ENCODE measurements at places on chromosomes 13 and 19.
A peak's percentile ranks its signal among the peaks of the same experiment; 100 is the strongest.

- DNase-seq: no peak
These were observed 619 bp downstream of the MED16 start for GRCh38 chr19:892243-892893.

DNA sequence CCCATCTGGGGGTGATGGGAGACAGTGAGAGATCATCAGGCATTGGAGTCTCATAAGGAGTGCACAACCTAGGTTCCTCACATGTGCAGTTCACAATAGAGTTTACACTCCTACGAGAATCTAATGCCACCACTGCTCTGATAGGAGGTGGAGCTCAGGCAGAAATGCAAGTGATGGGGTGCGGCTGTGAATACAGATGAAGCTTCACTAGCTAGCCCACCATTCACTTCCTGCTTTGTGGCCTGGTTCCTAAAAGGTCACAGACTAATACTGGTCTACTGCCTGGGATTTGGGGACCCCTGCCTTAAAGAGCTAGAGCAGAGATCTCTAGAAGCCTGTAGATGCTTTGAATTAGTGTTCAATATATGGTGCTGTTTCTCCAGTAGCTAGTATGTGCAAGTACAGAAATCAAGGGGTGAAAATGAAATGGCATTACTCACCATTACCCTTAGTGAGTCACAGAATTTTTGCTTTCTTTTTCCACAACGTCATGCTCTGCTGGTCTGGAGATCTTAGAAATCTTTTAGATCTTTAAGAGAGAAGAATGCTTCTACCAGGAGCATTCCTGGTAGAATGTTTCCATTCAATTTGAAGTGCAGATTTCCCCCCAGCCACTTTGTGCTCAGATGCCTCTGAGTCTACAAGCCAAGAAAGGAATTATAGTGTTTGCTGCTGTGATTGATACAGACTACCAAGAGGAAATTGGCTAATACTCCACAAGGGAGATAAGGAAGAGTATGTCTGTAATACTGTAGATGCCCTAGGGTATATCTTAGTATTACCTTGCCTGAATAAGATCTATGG, 2301.2 kb downstream of the PCDH9 start:
- no peak for DNase-seq

DNA sequence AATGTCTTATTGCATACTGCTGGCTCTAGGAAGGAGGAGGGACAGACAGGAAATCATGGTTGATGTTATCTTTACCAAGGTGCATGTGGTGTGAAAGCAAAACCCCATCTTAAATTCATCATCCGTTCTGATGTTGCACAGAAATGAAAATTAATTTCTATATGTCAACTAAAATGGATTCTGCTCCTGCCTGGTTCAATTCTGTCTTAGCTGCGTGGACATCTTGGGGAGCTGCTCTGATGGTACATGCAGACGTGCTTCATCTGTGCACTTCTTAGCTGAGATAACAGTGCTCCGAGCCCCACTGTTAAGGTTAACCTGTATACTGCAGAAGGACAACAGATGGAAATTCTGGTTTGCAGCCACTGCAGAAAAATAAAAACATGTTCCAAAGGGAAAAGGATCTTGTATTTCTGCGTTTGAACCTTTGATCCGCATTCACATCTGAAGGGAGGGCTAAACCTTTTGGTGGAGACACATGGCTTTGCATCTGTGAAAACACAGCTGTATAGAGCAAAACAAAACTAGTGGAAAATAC, 155.6 kb downstream of the TM9SF2 start:
- no peak for DNase-seq

DNA sequence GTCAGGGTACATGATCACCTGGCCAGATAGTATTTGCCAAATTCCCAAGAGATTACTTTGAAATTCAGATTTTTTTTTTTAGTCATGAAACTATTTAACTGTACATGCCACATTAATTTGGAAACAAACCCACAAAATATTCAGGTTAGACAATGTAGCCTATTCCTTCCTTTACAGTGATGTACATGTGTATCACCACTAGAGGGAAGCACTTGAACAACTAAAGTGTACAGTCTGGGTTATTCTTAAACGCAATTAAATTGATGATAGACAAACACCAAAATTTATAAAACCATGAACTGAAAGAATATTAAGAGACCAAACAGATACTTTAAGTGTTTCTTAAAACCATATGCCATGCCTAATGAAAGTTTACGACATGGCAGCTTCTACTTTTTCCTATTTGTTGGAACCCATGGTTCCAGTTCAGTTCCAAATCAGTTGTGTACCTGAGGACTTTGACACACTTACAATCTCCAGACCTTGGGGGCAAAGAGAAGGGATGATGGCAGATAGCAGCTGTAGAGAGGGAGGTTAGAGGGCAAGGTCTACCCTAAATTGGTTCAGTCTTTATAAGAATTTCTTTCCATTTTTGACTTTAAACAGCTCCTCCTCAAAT, 52.8 kb downstream of the TNFSF13B start:
- DNase-seq: peak; percentile 68

GRCh38 chr19:39166571-39167391, 30.0 kb upstream of the NCCRP1 start:
- no peak for DNase-seq

DNA sequence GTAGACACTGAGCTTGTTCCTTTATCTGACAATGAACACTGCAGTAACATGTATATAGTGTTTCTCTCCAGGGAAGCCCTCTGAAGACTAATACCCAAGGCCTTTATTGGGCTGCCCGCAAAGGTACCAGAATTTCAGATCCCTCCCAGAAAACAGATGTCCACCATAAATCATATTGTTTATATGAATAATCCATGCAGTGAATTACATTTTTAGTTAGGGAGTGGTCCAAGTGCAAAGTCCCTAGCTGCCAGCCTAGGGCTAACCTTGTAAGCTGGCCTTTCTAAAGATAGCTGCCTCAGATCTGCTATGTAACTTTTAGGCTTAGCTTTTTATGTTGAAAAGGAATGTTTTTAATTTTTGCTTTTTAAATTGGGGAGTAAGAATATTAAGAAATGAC, 44.7 kb downstream of the TDRD3 start:
- DNase-seq: no peak

DNA sequence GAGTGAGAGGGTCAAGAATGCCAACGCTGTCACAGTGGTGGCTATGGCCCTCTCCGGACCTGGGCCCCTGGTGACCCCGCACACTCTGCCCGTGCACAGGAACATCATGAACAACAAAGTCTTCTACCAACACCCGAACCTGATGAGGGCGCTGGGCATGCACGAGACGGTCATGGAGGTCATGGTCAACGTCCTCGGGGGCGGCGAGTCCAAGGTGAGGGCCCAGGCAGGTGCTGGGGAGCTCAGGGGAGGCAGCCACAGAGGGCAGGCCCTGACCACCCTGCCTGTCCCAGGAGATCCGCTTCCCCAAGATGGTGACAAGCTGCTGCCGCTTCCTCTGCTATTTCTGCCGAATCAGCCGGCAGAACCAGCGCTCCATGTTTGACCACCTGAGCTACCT, 62.6 kb downstream of the RYR1 start:
- no peak for DNase-seq

DNA sequence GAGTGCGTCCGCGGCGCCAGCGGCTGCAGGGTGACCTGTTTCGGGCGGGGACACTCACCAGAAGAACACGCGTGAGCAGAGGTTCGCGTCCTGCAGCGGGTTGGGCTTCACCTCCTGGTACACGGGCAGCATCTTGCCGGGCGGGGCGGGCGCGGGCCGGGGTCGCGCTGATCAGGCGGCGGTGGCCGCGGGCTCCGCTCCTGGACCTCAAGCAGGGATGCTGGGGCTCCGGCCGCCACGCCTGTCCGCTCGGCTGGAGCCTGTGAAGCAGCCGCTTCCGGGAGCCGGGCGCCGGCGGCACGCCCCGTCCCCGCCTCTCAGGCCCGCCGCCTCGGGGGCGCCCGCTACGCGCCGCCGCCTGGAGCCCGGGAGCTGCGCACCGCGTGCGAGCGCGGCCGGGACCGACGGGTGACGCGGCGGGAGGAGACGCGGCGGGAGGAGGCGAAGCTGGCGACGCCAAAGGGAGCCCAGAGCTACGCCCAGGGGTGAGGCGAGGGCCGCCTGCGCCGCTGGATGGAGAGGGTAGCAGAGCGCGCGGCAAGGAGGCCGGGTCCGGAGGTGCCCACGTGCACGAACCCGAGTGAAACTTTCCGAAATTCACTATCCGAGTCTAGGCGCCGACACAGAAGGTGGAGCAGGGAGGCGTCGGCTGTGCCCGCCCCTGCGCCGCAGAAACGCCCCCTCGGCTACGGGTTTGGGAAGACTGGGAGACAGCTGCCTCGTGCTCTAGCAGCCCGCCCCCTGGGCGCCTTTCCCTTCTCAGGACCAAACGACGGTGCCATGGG, at the start of gene ABCC4:
Gene ABCC4, minus strand, starts transcription at position 269 of the 785 bp plus-strand sequence. Its CDS starts 137 bp downstream, at position 132.
- DNase-seq: peak; percentile 91

GRCh38 chr13:94384231-94384905, 95.1 kb downstream of the DCT start:
- no peak for DNase-seq

DNA sequence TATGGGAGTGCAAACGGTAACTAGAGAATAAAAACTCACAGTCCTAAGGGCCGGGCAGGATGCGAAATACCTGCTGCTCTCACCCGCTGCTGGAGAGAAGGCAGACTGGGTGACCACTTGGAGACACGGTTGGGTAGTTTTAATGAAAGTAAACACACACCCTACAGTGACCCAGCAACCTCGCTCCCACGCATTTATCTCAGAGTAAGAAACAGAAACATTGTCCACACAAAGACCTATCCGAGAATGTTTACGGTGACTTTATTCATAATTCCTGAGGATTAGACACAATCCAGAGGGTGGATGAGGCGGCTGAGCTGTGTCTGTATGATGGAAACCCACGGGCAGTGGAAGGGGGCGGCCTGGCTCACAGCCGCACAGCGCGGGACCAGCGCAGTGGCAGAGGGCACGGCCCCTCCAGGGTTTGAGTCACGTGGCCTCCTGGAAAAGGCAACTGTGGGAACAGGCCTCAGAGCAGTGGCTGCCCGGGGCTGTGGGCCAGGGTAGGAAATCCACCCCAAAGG, 73.5 kb upstream of the C13orf46 start:
- no peak for DNase-seq

DNA sequence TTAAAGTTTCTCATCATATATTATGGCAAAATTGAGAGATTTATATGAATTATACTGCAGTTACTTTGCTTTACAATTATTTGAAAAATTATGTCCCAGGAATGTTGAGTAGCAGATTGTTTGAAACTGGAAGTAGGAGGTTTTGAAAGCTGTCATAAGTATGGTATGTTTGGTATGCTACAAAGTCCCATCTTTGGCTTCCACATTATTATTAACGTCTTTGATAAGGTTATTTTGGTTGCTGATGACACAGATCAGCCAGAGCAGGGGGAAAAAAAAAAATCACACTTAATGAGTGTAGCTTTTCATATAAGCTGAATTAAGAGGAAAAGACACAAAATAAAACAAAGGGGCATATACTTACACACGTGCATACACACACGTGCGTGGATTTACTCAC, 130.1 kb downstream of the SLITRK1 start:
- no peak for DNase-seq

DNA sequence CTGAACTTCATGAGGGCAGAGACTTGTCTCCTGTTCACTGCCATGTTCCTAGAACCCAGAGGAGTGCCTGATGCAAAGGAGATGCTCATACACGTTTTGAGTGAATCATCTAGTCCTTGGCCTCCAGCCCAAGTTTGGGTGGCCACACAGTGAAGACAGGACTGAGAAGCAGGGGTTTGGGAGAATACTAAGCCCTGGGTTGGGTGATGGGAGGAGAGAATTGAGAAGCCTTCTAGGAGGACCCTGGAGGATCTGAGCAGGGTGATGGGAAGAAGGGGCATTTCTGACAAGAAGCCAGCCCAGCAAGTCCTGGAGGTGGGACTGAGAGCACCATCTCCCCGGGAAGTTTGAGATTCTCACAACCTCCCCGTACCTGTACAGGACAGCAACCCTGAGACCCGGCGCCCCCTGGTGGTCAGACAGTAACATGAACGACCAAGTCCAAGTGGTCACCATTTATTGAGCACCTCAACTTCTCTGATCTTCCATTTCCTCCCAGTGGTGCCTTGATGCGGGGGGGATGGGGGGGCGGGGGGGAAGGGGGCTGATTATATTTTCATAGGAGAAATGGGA, 11.0 kb downstream of the CTU1 start:
- DNase-seq: peak; percentile 46

- no peak for DNase-seq
These were observed 139.1 kb downstream of the ZNF675 start for GRCh38 chr19:23547816-23548430.

- DNase-seq: peak; percentile 88
These were observed 170.0 kb downstream of the KDM4B start for GRCh38 chr19:5138606-5139582.
